ENCODE measurements at places on chromosomes 12 and 14.

DNA sequence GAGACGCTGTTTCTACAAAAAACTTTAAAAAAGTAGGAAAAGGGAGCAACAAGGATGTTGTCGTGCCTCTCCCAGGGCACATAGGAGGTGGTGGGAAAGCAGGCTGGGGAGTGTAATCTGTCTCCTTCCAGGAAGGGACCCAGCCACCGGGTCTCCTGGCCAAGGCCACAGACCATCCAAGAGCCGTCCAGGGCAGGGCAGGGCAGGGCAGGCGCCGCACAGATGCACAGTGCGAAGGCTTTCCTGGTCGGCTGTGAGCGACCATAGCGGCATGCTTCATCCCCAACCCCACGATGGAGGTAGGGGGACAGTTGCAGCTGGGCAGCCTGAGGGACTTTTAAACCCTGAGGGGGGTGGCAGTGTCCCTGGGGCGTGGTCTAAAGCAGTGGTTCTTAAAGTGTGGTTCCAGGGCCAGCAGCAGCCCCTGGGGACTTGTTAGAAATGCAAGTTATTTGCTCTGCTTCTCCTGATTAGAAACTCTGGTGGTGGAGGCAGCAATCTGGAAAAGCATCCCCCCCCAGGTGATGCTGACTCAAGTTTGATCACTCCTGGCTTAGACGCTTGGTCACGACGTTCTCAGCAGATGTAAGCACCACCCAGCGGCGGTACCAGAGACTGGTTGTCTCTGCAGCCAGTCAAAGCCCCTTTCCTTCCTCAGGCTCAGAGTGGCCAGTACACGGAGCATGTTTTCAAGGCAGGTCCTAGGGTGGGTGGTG, 197.4 kb upstream of the PRMT8 start:
- DNase-seq = no peak

GRCh38 chr14:56205881-56206280, 87.7 kb downstream of the PELI2 start:
- no peak for DNase-seq

- no peak for DNase-seq
These were observed 37.9 kb downstream of the LRRK2 start for GRCh38 chr12:40262657-40263056.

DNA sequence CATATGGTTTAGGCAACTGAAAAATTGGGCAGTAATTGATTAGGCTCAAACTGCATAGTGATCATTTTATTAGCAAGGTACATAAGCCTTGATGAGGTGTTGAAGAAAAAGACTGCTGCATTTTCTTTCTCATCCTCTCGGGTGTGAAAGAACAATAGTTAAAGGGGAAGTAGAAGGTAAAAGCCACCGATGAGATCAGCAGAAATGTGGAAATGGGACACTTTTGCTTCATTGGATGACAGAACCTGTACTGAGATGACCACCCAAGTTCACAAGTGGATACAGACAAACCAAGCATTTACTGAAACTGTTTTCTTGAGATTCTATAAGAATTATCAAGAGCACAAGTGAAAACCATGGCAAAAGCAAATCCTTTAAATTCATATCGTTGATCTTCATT, 184.0 kb downstream of the TMX1 start:
- no peak for DNase-seq

GRCh38 chr14:104433401-104434213, 146.0 kb upstream of the C14orf180 start:
- no peak for DNase-seq

GRCh38 chr14:34501004-34501580, 38.4 kb downstream of the EAPP start:
- DNase-seq = no peak

GRCh38 chr14:89957376-89957775, 1.6 kb downstream of the TDP1 start:
- DNase-seq = no peak

DNA sequence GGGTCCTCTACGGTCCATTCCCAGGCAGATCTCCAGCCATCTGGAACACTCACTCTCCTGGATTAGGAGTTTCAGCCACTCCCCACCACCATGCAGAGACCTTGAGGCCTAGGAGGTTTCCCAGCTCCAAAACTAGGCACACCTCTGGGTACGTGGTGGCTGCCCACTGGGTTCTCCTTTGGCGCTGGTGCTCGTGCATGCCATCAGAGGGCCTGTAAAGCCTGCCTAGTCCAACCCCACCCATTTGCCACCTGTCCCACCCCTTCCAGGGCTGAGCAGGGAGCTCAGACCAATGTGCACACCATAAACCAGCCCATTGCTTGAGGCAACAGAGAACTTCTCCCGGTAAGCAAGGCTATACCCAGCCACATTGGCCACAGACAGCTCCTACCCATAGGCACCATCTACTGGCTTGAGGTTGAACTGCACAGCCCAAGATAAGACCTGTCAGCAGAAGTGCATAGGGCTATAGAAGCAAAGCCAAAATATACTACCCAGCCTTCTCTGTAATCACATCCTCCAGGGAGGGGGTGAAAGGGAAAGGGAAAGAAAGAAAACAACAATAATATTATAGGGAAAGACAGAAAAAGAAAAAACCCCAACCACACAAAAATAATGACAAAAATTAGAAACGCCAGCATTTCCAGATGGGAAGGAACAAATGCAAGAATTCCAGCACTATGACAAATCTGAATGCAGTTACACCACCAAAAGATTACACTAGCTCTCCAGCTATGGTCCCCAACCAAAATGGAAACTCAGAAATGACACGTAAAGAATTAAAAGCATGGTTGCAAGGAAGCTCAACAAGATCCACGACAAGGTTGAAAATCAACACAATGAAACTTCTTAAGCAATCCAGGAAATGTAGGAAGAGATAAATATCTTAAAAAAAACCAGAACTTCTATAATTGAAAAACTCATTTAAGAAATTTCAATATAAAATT, 111.9 kb upstream of the CCDC175 start:
- DNase-seq = peak; percentile 17

GRCh38 chr14:73834261-73834625, 17.4 kb upstream of the PTGR2 start:
- DNase-seq = no peak

DNA sequence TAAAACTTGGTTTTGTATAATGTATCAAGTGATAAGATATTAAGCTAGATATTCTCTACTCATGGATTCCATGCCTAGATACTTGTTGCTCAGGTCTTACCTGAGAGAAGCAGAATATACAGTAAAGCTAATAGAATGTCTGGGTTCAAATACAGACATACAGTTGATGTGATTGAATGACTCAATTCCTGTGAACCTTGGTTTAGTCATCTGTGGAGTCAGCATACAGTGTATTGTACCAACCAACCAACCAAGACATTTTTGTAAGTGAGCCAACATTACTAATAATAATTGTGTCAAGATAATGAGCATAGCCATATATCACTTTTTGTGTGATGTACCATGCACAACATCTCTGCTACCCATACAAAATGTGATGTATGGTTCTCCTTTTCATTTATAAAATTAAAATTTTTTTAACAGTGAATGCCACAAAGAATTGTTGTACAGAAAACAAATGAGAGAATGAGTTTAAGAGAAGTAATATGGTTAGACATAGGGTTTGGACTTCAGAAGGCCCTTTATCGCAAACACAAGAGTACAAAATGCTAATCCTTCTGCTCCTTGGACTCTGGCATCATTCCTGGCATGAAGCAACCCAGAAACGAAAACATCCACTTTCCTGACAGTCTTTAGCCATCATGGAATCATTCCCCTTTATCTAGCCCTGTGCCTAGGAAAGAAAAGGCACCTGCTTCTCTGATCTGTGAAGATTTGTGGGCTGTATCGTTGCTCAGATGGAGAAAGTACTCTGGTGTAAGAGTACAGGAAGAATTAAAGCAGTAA, 977.2 kb upstream of the USP15 start:
- DNase-seq = no peak

DNA sequence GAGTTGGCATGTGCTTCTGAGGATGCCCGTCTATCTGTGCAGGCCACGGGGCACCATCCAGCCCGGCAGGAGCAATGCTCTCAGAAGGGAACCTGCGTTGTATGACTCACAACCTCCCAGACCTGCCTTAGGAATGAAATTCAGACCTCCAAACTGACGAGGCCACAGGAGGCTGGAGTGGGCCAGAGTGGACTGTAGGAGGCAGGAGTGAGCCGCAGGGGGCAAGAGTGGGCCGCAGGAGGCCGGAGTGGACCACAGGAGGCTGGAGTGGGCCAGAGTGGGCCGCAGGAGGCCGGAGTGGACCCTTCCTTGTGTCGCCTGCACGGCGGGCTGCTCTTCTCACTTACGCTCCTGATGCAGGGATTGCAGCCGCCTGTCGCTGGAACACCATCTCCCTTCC, 11.1 kb upstream of the FBRSL1 start:
- no peak for DNase-seq

DNA sequence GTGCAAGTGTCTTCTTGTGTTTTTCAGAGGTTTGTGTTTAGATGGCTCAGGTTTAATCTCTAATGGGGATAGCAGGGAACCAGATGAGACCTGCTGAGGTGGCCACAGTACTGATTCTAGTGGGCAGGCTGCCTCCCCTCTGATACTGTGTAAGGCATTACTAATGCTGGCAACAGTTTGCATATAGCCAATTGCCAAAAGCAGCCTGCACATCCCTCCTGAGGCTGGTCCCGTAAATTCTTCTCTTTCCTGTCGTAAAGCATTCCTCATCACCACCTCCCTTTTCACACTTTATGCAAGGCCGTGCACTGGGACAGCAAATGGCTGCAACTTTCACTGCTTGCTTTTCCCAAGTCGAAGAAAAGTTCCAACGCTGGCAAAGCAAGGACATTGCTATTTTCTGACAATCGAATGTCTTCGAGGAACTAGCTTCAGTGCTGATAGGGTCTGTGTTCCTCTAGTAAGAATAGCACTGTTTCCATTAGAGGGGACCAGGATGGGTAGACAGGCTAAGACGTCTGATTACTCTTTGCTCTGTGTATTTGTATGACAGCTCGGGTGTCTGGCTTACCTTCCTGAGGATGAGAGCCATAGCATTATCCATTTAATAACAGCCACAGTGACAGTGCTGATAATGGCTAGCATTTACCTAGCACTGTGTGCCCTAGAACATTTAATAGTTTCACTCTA, 178.2 kb upstream of the HIF1A start:
- no peak for DNase-seq

- no peak for DNase-seq
These were observed 72.3 kb downstream of the OTX2 start for GRCh38 chr14:56738020-56738419.

DNA sequence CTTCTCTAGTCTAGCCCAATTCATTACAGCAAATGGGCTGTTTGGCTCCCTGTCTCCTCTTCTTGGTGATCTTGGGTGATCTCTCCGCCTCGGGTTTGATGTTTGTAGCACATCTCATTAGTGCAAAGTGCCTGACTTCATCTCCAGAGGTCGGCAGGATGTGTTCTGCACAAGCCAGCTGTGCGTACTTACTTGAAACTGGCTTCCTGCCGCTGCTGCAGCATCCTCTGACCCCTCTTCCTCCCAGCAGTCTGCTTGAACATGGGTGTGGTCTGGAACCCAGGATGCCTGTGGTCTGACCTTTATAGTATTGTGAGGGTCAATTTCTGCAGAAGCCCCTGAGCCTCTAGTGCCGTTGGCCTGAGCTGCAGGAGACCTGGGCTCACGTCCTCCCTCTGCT, 99.2 kb downstream of the BEGAIN start:
- DNase-seq = no peak

GRCh38 chr14:92800012-92800411, 5.9 kb downstream of the GOLGA5 start:
- DNase-seq = no peak

DNA sequence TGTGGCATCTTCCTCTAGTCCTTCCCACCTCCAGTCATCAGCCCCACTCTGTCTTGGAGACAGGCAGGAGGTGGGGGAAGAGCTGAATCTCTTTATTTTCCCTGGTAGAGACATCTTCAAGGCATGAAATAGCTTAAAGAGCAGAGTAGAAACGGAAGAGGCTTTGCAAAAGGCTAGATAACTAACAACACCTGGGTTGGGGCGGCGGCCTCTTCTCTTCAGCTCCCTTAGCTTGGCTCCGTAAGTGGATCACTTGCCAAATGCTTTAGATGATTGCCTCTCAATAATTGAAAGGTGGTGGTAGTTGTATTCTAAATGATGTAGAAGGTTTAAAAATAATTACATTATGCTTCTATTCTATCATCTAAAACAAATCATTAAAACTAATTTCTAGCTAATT, 36.1 kb downstream of the SSPN start:
- no peak for DNase-seq

- no peak for DNase-seq
These were observed 141.5 kb downstream of the CAND1 start for GRCh38 chr12:67410667-67411067.

- no peak for DNase-seq
These were observed 21.7 kb downstream of the PTPN21 start for GRCh38 chr14:88533064-88533602.

DNA sequence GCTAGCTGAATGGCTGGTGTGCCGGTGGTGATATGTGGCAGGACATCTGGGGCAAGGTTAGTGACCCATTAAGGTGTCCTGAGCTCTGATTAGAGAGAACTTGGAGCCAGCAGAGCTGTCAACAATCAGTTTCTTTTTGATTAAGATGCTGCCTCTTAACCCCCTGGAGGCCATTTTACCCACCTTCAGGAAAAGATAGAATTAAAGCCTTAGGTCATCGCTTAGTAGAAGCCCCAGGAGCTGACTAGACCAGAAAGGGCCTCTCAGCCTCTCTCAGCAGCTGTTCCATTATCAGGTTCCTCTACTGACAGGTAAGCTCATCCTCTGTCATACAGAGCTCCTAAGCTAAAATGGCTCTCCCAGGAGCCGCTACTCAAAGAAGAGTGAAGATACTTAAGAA, 339.0 kb downstream of the FUT8 start:
- no peak for DNase-seq

DNA sequence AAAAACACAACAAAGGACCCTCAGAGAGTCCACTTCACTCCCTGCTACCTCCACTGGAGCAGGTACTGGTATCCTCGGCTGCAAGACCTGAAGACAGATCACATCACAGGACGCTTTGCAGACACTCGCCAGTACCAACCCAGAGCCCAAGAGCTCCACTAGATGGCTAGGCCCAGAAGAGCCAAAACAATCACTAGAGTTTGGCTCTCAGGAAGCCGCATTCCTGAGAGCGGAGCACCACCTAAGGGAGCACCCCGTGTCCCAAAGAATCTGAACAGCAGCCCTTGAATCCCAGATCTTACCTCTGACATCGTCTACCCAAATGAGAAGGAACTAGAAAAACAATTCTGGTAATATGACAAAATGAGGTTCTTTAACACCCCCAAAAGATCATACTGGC, 399.8 kb downstream of the RAD51B start:
- DNase-seq = no peak

GRCh38 chr12:117090816-117091711, 8.2 kb downstream of the TESC start:
- DNase-seq = no peak

- no peak for DNase-seq
These were observed 322.9 kb downstream of the KCNH5 start for GRCh38 chr14:62722406-62722805.

Measured in activated naive CD8-positive, alpha-beta T cell treated with anti-CD3 and anti-CD28 coated beads, Interleukin-2, amount 50 U/mL, for 24 hours (primary cell).